Skeletal muscle tissue (tissue), 5 donors: ENCODE measurements at places on chromosomes 6 and 20. TPM values are rescaled to one million over a fixed set of nuclear protein-coding genes. Genes with fewer than 3 reads are reported as not detected.

Gene DNAH8
- 14.6 TPM for total RNA-seq

Gene TNFRSF6B
- not detected for total RNA-seq

Gene FAM83D
- total RNA-seq = 4.2 TPM

Gene AHI1
- 29.7 TPM for total RNA-seq

Gene SLC22A16
- 1.0 TPM for total RNA-seq
